Urinary bladder (tissue), 4 donors: ENCODE measurements at places on chromosomes 5 and 9.

GRCh38 chr9:73969936-73970335 lies 527.2 kb upstream of the RORB start:
- DNase-seq: no peak

DNA sequence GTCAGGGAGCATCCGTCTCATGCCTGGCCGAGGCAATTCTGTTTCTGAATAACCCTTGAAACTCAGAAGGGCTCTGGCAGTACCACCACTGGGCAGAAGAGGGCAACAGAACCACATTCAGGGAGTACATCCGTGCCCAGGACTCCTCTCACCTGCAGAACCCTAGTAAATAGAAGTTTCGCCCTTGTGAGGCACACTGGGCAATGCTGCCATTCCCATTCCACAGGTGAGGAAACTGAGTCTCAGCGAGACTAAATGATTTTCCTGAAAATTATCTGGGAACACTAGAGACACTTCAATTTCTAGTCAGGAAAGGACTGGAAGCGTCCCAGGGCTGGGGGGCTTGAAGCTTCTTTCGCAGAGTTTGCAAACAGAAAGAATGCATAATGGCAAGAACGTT lies 74.7 kb downstream of the FGF1 start:
- DNase-seq: no peak

- no peak for DNase-seq
Observed at GRCh38 chr9:76900884-76901440, 5.0 kb downstream of the PRUNE2 start.

- no peak for DNase-seq
Observed at GRCh38 chr9:37377688-37378612, 44.5 kb upstream of the GRHPR start.

DNA sequence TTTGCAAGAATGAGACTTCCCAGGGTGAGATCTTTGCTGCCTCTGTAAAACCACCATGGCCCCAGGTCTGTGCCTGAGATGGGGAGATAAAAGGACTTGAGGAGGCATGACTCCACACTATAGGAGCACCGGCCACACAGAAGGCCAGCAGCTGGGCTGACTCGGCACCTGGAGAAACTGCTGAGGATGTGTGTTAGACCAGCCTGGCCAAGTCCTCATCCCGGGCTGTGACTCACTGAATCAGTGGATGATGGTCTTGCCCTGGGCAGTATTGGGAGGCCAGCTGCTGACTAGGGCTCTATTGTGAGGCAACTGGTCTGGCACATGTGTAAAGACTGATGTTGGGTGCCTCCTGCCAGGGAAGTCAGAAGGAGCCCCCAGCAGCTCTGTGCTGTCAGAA lies 286.2 kb downstream of the ACTL7B start:
- DNase-seq: no peak

DNA sequence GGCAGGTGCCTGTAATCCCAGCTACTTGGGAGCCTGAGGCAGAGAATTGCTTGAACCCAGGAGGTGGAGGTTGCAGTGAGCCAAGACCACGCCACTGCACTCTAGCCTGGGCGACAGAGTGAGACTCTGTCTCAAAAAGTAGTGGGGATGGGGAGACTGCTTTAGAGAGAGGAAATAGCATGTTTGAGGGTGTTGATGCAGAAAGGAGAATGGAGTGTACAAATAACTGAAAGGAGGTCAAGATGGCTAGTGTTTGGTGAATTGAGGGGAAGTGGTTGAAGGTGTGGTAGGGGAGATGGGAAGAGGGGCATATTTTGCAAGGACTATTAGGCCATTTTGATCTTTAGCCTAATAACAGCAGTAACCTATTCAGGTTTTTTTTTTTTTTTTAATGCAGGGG lies 18.2 kb downstream of the TENT2 start:
- DNase-seq: no peak

DNA sequence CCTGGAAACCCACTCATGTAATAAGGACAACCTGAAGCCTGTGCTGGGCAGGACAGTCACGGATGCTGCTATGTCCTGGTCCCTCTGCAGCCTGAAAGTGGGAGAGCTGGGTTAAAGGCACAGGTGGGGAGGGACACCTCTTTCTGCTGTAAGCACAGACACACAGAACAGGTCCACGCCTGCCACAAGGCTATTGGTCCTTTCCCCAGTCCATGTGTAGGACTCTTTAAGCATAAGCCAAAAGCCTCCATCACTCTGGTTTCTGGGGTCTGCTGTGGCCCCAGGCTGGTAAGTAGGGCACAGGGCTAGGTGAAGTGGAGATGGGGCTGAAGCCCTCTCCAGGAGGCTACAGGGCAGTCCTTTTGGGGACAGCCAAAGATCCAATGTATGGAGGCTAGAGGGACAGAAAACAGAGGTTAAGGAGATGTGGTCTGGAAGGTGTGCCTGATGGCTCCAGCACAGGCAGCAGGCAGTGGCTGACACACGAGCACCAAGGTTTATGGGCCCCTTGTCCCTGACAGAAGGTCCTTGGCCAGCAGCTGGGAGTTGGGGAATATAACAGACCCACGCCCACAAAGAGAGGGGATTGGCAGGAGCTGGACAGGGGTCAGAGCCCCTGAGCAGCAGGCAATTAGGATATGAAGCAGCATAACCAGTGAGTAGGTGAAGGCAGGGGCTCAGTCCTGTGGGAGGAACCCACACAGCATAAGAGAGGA lies 203.6 kb upstream of the MVB12B start:
- DNase-seq: no peak

- no peak for DNase-seq
Observed at GRCh38 chr5:10195301-10195700, 54.4 kb downstream of the ATPSCKMT start.

- no peak for DNase-seq
Observed at GRCh38 chr5:95631991-95632675, 12.2 kb downstream of the GPR150 start.

- no peak for DNase-seq
Observed at GRCh38 chr5:169029037-169029436, 271.9 kb downstream of the SLIT3 start.

DNA sequence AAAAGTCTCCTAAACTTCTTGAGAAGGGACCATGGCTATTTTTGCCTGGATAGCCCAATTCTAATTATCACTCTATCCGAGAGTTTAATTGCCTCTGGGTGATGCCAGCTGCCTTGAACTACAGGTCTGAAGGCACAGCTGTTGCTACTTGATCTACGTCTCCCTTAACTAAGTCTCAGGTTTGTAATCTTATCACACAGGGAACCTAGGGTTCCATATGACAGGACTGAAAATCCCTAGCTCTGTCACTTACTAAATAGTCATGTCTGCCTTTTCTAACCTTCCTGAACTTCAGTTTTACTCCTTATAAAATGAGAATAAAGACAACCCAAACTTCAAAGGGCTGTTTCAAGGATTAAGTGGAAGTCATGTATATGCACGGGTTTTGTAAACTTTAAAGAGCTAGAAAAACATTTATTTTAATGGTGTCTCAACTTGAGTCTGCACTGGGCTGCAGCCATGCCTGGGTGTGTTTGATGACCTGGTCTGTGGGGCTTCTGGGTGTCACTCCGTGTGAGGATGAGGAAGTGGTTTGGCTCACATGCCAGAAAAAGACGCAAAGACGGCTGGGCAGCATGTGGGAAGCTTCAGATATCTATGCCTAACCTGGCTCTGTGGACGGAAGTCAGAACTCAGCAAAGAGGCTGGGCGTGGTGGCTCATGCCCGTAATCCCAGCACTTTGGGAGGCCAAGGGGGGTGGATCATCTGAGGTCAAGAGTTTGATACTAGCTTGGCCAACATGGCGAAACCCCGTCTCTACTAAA lies 129.3 kb upstream of the SLC44A1 start:
- DNase-seq: no peak

GRCh38 chr9:130172161-130172857 lies at the start of gene NCS1:
NCS1 (plus strand) TSS chr9:130172404; CDS start chr9:130172664, 260 bp downstream.
- no peak for DNase-seq

GRCh38 chr9:16683326-16683725 lies 187.1 kb downstream of the BNC2 start:
- DNase-seq: no peak

- DNase-seq: no peak
Observed at GRCh38 chr5:137753691-137754187, 424 bp downstream of the HNRNPA0 start.

- no peak for DNase-seq
Observed at GRCh38 chr5:122947772-122948171, 88.8 kb downstream of the PPIC start.

- DNase-seq: no peak
Observed at GRCh38 chr5:173733831-173734501, 117.5 kb upstream of the BOD1 start.

- DNase-seq: peak; percentile 61
Observed at GRCh38 chr5:74684900-74685851, at the start of gene HEXB. HEXB (plus strand) TSS chr5:74685233; CDS start chr5:74685261, 28 bp downstream.

GRCh38 chr5:177234841-177235240 lies 68.7 kb downstream of the RAB24 start:
- DNase-seq: no peak

- no peak for DNase-seq
Observed at GRCh38 chr9:112887381-112887780, 3.3 kb downstream of the SLC46A2 start.

DNA sequence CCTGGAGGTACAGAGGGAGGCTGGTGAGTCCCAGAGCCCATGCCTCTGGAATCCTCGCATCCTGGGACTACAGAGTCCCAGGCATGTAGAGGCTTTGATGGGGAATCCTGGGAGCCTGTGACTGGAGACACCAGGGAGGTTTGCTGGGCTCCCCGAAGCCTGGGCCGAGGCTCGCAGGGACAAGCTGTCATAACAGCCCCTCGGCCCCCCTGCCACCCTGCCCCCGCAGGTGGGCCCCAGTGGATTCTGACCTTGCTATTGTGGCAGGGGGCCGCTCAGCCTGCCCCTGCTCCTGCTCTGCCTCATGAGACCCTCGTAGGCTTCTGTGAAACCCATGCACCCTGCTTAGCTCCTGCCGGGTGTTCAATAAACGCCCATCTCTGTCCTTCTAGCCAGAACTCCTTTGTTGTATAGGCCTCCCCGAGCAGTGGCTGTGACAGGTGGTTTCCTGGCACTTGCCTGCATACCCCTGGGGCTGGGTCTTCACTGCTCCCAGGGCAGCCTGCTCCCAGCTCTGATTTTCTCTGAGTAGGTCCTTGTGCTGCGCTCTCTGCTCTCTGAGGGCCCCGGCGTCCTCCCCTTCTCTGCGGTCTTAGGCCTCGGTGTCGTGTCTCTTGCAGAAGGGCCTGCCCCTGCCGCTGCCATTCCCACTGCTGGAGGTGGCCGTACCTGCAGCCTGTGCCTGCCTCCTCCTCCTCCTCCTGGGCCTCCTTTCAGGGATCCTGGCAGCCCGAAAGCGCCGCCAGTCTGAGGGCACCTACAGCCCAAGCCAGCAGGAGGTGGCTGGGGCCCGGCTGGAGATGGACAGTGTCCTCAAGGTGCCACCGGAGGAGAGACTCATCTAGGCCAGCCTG lies 20.4 kb downstream of the CRB2 start:
- no peak for DNase-seq

DNA sequence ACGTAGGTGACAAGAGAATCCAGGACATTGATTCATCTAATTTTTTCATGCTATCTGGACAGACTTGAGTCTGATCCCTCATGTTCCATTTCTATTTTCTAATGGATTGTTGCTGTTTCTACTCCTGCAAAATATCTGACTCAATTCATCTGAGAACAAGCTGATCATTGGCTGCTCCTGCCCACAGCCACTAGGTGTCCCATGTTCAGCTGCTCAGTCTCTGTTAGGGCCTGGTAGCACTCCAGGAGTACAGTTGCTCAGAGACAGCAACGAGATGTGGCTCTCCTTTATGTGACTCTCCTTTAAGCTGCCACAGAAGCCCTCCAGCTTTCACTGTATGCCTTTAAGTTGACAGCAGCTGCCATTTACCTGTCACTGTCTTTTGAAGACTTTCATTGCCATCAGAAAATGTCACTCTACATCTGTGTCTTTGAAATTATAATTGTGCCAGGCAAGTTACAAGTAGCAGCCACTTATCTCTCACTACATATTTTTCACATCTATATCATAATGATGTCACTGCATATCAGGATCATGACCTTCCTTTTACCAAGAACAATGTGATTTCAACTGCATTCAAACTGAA lies 1944.2 kb upstream of the NUDT12 start:
- no peak for DNase-seq

DNA sequence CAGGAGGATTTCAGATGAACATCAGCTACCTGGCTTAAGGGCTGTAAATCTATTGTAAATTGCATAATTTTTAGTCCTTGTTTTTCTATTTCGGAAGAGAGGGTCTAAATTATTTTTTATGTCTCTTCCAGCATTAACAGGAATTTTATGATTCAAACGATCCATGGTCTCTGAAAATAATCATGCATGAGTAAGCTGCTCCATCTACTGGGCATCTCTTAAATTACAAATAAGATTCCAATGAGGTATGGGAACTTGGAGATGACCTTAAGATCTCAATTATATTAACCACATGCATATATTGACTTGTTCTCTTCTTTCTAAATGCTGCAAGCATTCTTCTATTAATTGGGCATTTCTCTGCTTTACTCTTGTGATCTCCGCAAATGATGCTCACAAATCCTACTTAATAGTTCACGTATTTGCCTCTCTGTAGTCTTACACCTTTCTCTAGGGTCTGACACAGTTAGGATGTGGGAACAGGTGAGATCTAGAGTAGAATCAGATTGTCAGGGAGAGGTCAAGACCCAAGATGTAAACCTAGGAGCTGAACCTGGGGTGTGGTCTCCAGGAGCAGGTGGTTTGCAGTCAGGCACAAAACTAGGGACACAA lies 86.9 kb downstream of the NUDT12 start:
- no peak for DNase-seq

GRCh38 chr5:11420969-11421368 lies 483.3 kb downstream of the CTNND2 start:
- no peak for DNase-seq

GRCh38 chr9:115921301-115921700 lies 232.3 kb upstream of the PAPPA start:
- DNase-seq: no peak

- no peak for DNase-seq
Observed at GRCh38 chr9:129185991-129186390, 7.9 kb upstream of the IER5L start.

DNA sequence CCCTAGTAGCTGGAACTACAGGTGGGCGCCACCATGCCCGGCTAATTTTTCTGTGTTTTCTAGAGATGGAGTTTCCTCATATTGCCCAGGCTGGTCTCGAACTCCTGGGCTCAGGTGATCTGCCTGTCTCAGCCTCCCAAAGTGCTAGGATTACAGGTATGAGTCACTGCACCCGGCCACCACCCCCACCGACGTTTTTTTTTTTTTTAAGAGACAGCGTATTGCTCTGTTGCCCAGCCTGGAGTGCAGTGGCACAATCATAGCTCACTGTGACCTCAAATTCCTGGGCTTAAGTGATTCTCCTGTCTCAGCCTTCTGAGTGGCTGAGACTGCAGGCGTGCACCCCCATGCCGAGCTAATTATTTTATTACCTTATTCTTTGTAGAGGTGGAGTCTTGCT lies 38.2 kb downstream of the WDR70 start:
- DNase-seq: no peak

DNA sequence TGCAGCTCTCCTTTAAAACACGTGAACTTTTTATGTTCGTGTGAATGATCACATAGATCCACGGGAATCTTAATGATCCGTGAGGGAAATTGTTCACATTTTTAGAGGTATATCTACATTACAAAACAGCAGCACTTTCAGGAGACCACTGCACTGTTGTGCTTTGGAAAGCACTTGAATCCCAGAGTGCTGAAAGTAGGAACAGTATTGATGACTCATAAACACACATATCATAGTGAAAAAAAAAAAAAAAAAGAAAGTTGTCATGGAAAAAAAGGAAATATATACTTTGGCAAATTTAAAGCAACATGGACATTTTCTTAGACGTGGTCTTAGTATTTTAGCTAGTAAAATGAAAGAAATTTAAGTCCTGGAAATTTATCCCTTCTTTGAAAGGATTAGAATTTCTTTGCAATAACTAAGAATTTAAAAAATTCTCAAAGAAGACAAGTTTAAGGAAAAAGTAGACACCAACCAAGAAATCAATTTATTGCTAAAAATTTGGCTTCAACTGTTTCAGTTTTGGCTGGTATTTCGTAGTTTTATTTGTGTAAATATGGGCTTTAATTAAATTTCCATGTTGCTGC lies 55.4 kb downstream of the ADGRV1 start:
- no peak for DNase-seq
